ENCODE measurements at places on chromosomes 11 and 22.

DNA sequence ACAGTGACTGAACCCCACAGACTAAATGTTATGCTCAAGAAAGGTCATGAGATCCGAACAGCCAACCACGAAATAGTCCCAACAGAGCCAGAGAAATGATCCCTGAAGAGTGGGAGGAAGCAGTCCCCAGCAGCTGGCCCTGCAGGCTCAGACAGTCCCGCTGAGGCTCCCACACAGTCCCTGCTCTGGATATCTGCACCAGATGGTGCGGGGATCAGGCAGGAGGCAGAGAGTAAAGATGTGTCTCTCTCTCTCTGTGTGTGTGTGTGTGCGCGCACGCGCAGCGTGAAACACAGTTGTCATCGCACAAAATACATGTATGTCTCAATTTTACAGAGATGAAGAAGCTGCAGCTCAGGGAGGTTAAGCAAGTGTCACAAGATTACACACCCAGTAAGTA lies 27.9 kb downstream of the GUCY1A2 start:
- no peak for DNase-seq

DNA sequence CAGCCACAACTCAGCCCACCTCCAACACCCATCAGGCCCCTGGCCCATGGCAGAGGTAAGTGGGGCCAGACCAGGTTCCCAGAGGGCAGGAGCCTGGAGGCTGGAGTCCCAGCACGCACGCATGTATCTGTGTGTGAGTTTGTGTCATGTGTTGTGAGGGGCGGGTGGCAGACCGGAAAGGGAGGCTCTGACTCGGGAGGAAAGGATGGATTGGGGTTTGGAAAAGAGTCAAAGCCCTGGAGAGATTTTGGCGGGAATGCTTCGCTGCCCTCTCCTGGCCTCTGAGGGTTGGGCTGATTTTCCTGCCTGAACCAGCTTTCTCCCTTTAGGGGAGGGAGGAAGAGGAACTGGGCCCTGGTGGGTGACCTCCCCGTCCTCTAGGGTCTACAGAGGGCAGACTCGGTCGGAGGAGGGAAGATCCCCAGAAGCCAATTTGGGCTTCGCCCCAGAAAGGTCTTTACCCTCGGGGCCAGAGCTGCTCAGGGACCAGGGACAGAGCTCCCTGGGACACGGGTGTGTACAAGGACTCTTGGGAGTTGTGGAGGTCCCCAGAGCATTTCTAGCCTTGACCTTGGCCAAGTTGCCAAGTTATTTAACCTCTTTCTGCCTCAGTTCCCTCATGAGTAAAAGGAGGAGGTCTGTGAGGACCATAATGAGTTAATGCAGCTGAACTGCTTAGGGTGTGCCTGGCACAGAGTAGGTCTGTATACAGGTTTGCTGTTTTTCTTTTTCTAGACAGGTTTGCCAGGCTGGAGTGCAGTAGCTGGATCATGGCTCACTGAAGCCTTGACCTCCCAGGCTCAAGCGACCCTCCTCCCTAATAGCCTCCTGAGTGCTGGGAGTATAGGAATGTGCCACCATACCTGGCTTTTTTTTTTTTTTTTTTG lies 6.9 kb downstream of the C11orf68 start:
- no peak for DNase-seq

GRCh38 chr11:27679136-27680015 lies 20.9 kb downstream of the BDNF start:
- DNase-seq = no peak

DNA sequence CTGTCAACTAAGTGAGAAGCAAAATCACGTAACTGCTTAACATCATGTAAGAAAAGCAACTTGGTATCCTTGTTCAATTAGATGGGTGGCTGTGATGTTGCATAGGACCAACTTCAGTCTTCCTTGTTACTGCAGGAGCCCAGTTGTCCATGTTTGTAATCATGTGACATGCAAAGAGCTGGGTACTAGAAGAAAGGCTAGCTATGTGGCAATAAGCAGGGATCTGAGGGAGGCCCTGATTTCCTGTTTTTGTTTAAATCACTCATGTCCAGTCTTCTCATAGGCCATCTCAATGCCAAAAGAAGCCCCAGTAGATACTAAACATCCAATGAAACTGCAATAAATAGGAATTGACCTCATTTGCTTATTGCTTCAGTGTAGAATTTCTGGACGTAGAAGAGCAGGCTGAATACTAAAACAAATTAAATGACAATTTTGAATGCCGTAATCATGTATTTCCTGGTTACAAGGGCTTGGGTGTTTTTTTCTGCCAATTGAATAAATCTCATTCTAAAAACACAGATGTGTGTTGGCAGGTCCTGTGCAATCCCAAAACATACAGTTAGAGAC lies 140.8 kb upstream of the ARHGAP20 start:
- no peak for DNase-seq

DNA sequence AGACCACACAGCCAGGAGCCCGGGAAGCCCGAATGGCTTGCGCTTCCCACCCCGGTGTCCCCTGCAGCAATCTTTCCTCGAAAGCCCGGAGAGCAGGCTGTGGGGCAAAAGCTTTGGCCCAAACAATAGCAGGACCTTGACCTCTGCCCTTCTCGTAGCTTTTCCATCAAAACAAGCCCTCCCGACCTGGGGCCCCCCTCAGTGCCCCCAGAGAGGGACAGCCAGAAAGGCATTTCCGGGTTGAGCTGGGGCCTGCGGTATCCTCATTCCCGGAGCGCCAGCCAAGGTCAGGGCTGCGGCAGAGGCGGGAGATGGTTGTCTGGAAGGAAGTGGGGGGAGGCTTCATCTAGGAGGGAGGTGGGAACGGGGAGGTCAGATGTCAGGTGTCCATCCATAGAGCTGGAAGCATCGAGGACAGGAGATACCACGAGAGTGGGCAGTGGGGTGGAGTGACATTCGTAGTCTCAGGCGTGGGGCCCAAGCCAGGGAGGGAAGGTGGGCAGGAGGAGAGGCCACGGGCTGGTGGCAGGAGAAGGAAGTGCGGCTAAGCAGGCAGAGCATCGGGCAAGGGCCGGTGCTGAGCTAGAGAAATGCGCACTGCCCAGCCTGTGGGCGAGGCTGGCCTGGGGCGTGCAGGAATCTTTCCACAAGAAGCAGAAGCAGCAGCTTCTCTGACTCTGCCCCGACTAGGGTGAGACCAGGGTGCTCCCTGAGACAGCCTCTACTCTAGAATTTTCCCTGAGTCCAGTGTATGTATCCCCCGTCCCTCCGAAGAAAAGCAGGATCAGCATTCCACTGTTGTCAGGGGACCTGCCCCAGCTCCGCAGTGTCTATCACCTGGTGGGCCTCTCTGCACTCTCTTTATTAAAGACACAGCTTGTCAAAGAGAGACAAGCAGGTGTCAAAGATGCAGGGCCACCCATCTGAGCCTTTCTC lies 14.3 kb downstream of the PDGFB start:
- DNase-seq = no peak

DNA sequence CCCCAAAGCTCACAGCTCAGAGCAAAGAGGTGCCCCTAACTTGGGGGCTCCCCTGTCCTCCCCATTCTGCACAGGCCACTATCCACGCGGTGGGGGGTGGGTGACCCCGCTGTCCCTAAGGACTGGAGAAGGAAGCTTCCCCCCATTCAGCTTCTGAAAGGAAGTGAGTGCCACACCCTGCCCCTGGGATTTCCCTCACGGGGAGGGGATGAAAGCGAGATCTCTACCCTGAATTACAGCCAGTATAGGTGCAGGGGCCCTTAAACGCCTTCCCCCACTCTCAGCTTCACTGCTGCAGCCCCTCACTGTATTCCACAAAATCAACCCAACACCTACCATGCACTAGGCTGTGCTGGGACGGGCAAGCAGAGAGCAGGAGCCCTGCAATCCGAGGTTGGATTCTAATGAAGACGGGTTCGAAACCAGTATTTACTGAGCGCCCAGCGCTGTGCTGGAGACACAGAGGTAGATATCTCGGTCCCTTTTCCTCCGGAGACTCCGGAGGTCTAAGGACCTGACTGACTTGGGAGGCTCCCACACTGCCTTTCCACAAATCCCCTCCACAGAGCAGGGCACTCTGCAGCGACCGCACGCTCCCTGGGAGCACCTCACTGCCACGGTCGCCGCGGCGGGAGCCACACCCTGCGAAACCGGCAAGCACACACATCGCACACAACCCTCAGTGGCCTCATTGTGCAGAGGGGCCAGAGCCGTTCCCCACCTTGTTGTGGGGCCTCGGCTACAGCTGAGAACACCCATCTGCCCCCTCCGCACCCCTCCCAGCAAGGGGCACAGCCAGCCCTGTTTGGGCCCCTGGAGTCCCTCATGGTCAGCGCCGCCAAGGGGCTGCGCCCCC lies 1.8 kb downstream of the AHNAK start:
- no peak for DNase-seq

- no peak for DNase-seq
Observed at GRCh38 chr11:62933285-62933684, 12.1 kb upstream of the CHRM1 start.

- no peak for DNase-seq
Observed at GRCh38 chr11:20658135-20658534, 11.3 kb upstream of the NELL1 start.

- DNase-seq = peak; percentile 26
Observed at GRCh38 chr11:3840004-3840869, 522 bp downstream of the RHOG start.

- no peak for DNase-seq
Observed at GRCh38 chr11:119236891-119237290, 30.8 kb downstream of the CBL start.

- peak; percentile 46 for DNase-seq
Observed at GRCh38 chr11:17978553-17979287, 34.1 kb downstream of the SERGEF start.

GRCh38 chr22:47569389-47570299 lies 807.2 kb downstream of the TBC1D22A start:
- no peak for DNase-seq

DNA sequence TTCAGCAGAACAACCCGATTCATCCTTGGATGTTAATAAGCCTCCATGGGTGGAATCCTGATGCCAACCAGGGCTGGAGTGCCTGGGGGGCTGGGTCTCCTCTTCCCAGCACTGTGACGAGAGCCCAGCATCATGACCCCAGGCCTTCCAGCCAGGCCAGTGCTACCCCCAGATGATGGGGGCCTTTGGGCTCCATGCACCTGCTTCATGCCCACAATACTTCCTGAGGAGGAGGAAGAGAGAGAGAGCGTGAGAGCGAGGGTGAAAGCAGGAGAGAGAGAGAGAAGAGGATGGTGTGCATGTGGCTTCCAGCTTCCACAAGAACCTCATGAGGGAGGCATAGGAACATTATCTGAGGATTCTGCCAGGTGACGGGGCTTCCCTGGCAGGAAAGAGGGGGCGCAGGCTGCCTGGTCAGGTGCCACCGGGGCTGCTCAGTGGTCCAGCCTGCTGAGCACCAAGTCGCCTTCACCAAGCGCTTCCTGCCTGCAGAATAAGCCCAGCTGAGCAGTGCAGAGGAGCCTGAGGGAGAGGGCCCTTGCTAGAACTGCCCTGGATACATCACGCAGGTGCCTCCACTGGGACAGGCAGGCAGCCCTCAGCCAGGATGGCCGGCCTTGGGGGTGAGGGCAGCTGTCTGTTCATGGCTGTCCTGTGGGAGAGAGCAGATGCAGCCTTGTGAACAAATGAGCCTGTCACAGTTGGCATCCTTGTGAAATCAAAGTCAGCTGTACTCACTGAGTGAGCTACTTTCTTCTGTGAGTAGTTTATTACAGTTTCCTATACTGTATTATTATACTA lies 243.3 kb upstream of the B3GAT1 start:
- DNase-seq = no peak

DNA sequence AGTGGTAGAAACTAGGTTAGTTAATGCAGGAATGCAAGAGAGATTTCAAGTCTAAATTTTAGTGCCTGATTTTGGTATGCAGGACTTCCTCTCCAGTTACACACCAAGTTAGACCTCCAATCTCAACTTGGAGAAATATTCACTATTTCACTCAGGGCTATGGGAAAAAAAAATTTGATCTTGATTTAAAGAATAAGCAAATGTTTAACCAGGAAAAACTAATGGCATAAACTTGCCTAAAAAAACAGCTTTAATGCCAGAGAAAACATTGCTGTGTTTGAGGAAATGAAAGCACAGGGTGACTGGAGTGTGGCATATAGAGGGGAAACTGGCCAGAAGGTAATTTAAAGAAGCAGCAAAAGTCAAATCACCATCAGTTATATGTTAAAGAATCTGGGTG lies 575.4 kb upstream of the LRRC4C start:
- DNase-seq = no peak

- no peak for DNase-seq
Observed at GRCh38 chr11:95322539-95322938, 91.5 kb upstream of the SESN3 start.

All from GM13976 (cell line).